ENCODE measurements at places on chromosomes 4 and X.

GRCh38 chr4:5711479-5712184 lies 631 bp downstream of the EVC start:
- peaks cover 3% of the 10 kb centered on the region for H3K36me3 ChIP-seq
- no peaks in the 10 kb centered on the region for H3K27me3 ChIP-seq
- peak overlapping the region; percentile 87 for H3K4me3 ChIP-seq
- DNase-seq = no peak

DNA sequence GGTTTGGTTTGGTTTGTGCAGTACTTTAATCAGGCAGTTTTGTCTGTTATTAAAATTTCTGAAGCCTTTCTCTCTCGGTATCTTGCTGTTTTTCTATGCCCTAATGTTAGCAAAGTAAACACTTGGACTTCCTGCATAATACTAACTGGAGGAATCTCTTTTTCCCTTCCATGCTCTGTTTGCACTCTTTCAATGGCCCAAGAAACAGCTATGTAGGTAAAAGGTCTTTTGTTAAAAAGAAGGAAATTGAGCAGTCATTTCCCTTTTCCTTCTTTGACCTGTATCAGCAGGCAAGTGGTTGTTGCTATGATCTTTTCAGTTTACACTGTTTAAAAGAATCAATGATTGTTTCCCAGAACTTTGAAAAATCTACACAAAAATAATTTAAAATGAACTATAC lies 82.7 kb downstream of the CCSER1 start:
- peak overlapping the region; percentile 44 for H3K27ac ChIP-seq
- H3K4me1 ChIP-seq = no peaks in the 10 kb centered on the region
- no peak overlapping the region for H3K4me3 ChIP-seq
- H3K36me3 ChIP-seq = no peaks in the 10 kb centered on the region
- no peak for DNase-seq
- no peaks in the 10 kb centered on the region for H3K27me3 ChIP-seq

- no peaks in the 10 kb centered on the region for H3K36me3 ChIP-seq
- no peak overlapping the region for H3K27ac ChIP-seq
- no peaks in the 10 kb centered on the region for H3K27me3 ChIP-seq
Measured at GRCh38 chrX:16727637-16728036, 8.2 kb downstream of the SYAP1 start.

DNA sequence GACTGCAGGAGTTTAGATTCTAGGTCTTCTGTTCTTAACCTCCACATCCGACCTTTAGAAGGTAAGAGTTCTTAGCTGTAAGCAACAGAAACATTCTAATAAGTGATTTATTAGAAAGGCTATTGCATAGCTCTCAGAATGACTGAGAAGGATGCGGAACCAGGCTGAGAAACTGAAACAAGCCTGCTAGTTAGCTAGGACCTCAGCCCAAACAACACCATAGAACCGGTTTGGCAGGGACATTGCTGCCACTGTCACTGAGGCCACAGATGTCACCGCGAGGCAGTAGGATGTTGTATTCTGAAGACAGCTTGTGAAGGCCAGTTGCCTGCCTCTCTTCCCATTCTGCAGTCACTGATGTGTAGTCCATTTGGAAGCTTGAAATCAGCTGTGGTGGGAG lies 160.0 kb upstream of the ARX start:
- H3K27ac ChIP-seq = no peak overlapping the region
- no peak overlapping the region for H3K4me3 ChIP-seq
- no peaks in the 10 kb centered on the region for H3K4me1 ChIP-seq
- no peaks in the 10 kb centered on the region for H3K36me3 ChIP-seq
- DNase-seq = no peak

- peaks cover 8% of the 10 kb centered on the region for H3K27me3 ChIP-seq
- DNase-seq = peak; percentile 78
- H3K4me1 ChIP-seq = peaks cover 9% of the 10 kb centered on the region
Measured at GRCh38 chrX:40152741-40153344, 55.1 kb upstream of the BCOR start.

- H3K4me1 ChIP-seq = no peaks in the 10 kb centered on the region
- H3K36me3 ChIP-seq = no peaks in the 10 kb centered on the region
- H3K27me3 ChIP-seq = no peaks in the 10 kb centered on the region
Measured at GRCh38 chrX:69510137-69510715, 6.1 kb downstream of the NALF2 start.

GRCh38 chr4:149113804-149114430 lies 671.7 kb upstream of the NR3C2 start:
- no peak overlapping the region for H3K27ac ChIP-seq
- H3K36me3 ChIP-seq = no peaks in the 10 kb centered on the region
- H3K4me3 ChIP-seq = no peak overlapping the region
- no peaks in the 10 kb centered on the region for H3K27me3 ChIP-seq
- no peaks in the 10 kb centered on the region for H3K4me1 ChIP-seq

- no peaks in the 10 kb centered on the region for H3K36me3 ChIP-seq
- H3K4me1 ChIP-seq = no peaks in the 10 kb centered on the region
- no peak overlapping the region for H3K4me3 ChIP-seq
- H3K27me3 ChIP-seq = no peaks in the 10 kb centered on the region
- no peak overlapping the region for H3K27ac ChIP-seq
- DNase-seq = no peak
Measured at GRCh38 chrX:11588097-11588496, 77.6 kb downstream of the ARHGAP6 start.

GRCh38 chr4:27894951-27895350 lies 1034.3 kb downstream of the STIM2 start:
- no peaks in the 10 kb centered on the region for H3K36me3 ChIP-seq
- H3K4me3 ChIP-seq = no peak overlapping the region
- no peak overlapping the region for H3K27ac ChIP-seq
- no peaks in the 10 kb centered on the region for H3K27me3 ChIP-seq
- H3K4me1 ChIP-seq = no peaks in the 10 kb centered on the region
- DNase-seq = no peak

- no peaks in the 10 kb centered on the region for H3K4me1 ChIP-seq
- H3K27me3 ChIP-seq = no peaks in the 10 kb centered on the region
Measured at GRCh38 chr4:31370866-31371465, 650.8 kb downstream of the PCDH7 start.

- H3K4me1 ChIP-seq = no peaks in the 10 kb centered on the region
- H3K4me3 ChIP-seq = no peak overlapping the region
- H3K36me3 ChIP-seq = no peaks in the 10 kb centered on the region
- no peak for DNase-seq
- no peaks in the 10 kb centered on the region for H3K27me3 ChIP-seq
- no peak overlapping the region for H3K27ac ChIP-seq
Measured at GRCh38 chrX:10516781-10517322, 103.5 kb downstream of the MID1 start.

DNA sequence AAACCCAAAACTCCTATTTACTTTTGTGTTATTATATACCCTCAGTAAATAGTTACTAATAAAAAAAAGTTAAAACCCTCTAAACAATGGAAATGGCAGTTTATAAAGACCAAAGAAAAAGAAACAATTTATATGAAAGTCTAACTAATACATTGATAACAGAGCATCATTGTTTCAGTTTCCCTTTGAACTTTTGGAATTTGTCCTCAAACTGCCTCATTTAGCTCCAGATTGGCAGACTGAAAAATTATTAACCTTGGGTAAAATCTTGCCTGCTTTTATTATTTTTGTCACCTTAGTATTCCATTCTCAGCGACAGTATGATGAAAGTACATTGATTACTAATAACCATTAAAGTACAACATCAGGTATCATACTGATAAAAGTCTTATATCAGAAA lies 124.0 kb downstream of the PDE5A start:
- DNase-seq = no peak
- no peak overlapping the region for H3K4me3 ChIP-seq
- no peak overlapping the region for H3K27ac ChIP-seq
- peaks cover 4% of the 10 kb centered on the region for H3K4me1 ChIP-seq
- no peaks in the 10 kb centered on the region for H3K27me3 ChIP-seq

DNA sequence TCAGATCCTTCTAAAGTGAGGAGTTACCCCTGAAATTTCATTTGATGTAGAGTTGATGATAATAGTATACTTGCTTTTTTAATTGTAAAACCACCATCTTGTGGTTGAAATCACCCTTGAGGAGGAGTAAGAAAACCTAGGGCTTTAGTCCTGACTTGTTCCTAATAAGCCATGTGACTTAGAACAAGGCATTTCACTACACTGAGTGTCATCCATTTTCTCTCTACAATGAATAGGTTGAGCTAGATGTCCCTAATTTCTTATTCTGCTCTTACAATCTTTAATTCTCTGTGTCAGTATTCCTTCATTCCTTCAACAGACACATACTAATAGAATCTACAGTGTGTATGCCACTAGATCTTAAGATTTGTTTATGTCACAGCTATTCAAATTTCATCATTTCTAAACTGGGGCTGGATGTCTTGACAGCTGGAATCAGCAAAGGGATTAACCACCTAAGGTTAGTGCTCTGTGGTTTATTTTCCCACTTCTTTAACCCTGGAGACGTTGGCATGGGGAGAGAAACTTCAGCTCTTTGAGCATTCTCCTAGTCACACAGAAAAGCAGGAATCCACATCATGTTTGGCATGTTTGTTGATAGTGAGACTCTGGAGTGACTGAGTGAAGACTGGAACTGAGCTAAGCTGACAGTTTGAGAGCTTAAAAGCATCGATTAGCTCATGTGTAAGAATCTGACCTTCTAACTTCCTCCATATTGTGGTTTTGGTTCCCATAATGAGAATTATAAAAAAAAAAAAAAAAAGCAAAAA lies 246.3 kb downstream of the NDST4 start:
- no peaks in the 10 kb centered on the region for H3K27me3 ChIP-seq
- no peaks in the 10 kb centered on the region for H3K4me1 ChIP-seq
- no peak overlapping the region for H3K27ac ChIP-seq
- DNase-seq = no peak
- H3K4me3 ChIP-seq = no peak overlapping the region
- no peaks in the 10 kb centered on the region for H3K36me3 ChIP-seq

GRCh38 chr4:48602222-48602621 lies 112.2 kb downstream of the ZAR1 start:
- H3K27ac ChIP-seq = no peak overlapping the region
- no peaks in the 10 kb centered on the region for H3K4me1 ChIP-seq
- no peaks in the 10 kb centered on the region for H3K27me3 ChIP-seq
- H3K36me3 ChIP-seq = peaks cover 18% of the 10 kb centered on the region
- no peak for DNase-seq

GRCh38 chr4:112956484-112956896 lies 93.0 kb upstream of the ANK2 start:
- no peak overlapping the region for H3K4me3 ChIP-seq
- no peaks in the 10 kb centered on the region for H3K4me1 ChIP-seq
- DNase-seq = no peak
- no peak overlapping the region for H3K27ac ChIP-seq
- no peaks in the 10 kb centered on the region for H3K27me3 ChIP-seq
- H3K36me3 ChIP-seq = no peaks in the 10 kb centered on the region

DNA sequence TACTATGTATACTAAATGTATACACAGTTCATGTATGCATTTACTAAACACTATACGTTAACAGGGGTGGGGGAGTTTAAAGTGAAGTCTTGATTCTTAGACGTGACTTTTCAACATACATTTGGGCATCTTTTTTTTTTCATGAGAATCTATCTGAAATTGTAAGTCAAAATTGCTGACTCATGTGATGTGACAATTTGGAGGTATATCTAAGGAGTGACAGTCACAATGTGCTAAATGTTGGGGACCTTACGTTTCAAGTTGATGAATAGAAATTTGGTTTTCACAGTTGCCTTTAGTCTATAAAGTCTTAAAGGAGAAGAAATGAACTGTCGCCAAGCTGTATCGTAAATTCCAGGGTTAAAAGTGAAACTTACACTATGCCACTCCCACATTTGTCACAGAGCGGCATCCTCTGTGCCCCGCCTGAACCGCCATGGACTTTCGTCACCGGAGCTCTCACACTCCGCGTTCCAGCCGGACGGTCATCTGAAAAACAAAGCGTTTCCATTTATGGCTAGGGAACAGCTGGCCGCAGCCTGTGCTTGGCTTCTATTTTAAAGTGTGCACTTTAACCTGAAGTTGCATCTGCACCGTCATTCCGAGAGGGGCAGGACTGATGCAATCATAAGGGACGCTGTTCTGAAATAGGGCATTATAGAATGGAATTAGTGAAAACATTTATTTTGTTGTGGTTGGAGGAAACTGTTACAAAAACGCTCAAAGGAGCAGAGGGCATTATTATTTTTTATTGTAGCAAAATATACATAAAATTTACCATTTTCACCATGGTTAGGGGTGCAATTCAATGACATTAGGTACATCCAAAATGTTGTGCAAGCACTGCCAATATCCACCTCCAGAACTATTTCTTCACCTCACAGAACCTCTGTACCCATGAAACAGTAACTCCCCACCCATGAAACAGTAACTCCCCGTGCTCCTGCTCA lies 30.9 kb downstream of the PDLIM3 start:
- no peak overlapping the region for H3K4me3 ChIP-seq
- no peaks in the 10 kb centered on the region for H3K27me3 ChIP-seq
- H3K4me1 ChIP-seq = no peaks in the 10 kb centered on the region
- H3K36me3 ChIP-seq = peaks cover 69% of the 10 kb centered on the region
- DNase-seq = peak; percentile 92
- H3K27ac ChIP-seq = peak overlapping the region; percentile 70
